ENCODE measurements at places on chromosomes 12 and 14. TPM values are rescaled to one million over a fixed set of nuclear protein-coding genes. Genes with fewer than 3 reads are reported as not detected.
A peak's percentile ranks its signal among the peaks of the same experiment; 100 is the strongest.

Gene RPL10L
- polyA plus RNA-seq: not detected

Gene CD163
- 132 TPM for polyA plus RNA-seq

DNA sequence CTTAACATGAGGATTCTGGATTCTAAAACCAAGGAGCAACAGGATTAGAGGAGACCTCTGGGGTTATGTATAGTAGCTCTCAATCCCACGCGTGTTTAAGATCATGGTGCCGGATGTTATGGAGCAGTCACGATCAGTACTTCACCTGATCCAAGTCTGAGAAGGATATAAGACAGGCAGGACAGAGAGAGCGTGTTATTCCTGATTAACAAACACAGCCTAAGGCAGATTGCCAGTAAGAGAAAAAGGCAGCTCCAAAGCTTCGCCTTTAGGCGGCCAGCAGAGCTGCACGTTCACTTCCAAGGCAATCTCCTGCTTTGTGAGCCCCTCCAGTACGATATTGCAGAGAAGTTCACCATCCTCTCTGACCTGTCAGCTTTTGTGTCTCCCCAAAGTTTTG, 5.5 kb downstream of the SETD3 start:
- H3K4me3 ChIP-seq: no peak overlapping the region
- no peak for DNase-seq
- no peaks in the 10 kb centered on the region for H3K27me3 ChIP-seq
- no peak overlapping the region for H3K27ac ChIP-seq

- no peaks in the 10 kb centered on the region for H3K27me3 ChIP-seq
- H3K27ac ChIP-seq: no peak overlapping the region
- no peaks in the 10 kb centered on the region for H3K36me3 ChIP-seq
- no peak for DNase-seq
- no peaks in the 10 kb centered on the region for H3K4me1 ChIP-seq
These were observed 34.8 kb downstream of the ASCL1 start for GRCh38 chr12:102992297-102992696.

Gene PRH2
- polyA plus RNA-seq: 1.1 TPM

GRCh38 chr12:28936711-28937110, 212.4 kb upstream of the FAR2 start:
- H3K4me3 ChIP-seq: no peak overlapping the region
- H3K36me3 ChIP-seq: no peaks in the 10 kb centered on the region
- no peaks in the 10 kb centered on the region for H3K4me1 ChIP-seq

DNA sequence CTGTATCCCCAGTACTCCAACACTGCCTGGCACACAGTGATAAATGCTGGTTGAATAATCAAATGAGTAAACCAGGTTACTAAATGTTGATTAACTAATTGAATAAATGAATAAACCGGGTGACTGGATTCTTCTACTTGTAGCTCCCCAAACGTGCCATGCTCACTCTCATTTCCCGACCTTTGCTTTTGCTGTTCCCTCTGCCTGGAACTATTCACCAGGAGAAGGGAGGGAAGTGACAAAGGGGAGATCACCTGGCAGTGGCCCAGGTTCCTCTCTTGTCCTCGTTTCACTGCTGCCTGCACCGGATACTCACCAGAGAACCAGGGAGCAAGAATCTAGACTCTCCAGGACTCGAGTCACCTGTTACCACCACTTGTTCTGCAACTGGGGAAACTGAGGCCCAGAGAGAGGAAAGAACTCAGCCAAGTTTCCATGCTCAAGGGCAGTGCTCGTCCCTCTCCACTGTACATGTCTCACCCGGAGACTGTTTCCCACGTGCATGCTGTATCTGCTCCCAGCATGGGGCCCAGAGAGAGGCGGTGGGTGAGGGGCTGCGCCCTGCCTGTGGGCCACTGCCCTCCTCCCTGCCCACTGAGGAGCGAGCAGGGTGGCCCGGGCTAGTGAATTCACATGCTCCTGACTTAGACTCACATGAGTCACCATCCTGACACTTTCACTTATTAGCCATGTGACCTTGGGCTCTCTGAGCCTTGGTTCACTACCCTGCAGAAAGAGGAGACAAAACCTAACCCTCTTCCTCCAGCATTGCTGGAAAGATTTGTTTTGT, 17.7 kb upstream of the POP5 start:
- H3K4me1 ChIP-seq: no peaks in the 10 kb centered on the region
- no peaks in the 10 kb centered on the region for H3K36me3 ChIP-seq
- H3K4me3 ChIP-seq: no peak overlapping the region
- H3K27ac ChIP-seq: no peak overlapping the region
- DNase-seq: no peak

Gene CATSPERB
- polyA plus RNA-seq: 1.8 TPM

- H3K4me3 ChIP-seq: no peak overlapping the region
- peaks cover 3% of the 10 kb centered on the region for H3K4me1 ChIP-seq
- H3K27me3 ChIP-seq: no peaks in the 10 kb centered on the region
- H3K36me3 ChIP-seq: no peaks in the 10 kb centered on the region
- no peak overlapping the region for H3K27ac ChIP-seq
These were observed 13.3 kb upstream of the MAX start for GRCh38 chr14:65115615-65116014.

Gene SLC5A8
- 0.55 TPM for polyA plus RNA-seq

Gene ULK1
- polyA plus RNA-seq: 39.2 TPM

DNA sequence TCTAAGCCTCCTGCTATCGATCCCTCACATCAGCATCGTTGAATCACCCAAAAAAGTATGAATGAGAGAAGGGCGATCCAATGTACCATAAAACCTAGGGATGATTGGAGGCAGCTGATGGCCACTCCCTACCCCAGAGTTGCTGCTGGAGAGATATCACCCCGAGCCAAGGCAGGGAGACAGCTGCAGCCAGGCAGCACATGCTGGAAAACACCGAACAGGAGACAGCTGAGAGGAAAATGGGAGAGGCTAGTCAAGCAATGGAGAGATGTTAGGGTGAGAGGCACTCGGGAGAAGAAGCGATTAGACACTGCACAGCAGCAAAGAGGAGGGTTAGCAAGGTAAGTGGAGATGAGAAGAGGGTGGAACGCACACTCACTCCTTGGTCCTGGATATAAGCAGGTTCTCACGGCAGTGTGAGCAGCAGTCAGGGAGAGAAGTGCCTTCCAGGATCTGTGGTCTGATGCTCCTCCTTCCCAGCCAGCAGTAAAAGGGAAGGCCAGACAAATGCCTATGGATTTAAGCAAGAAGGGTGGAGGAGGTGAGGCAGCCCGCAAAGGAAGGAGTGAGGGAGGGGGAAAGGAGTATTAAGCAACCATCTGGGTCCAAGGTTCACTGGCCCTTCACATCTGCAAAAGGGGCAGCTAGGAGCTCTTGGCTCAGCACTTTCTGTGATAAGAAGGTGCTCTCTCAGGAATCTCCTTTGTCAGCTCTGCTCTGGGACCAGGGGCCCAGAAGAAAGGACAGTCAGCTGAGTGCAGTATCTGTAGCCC, at the start of gene SLC7A7:
TSS of gene SLC7A7 (minus strand) at position 495 of the 773 bp plus-strand sequence. CDS start 2,037 bp downstream, outside the sequence.
- H3K27me3 ChIP-seq: peaks cover 19% of the 10 kb centered on the region
- no peaks in the 10 kb centered on the region for H3K36me3 ChIP-seq
- H3K4me3 ChIP-seq: no peak within 1 kb of the TSS
- peaks cover 31% of the 10 kb centered on the region for H3K4me1 ChIP-seq

- no peak overlapping the region for H3K27ac ChIP-seq
- H3K4me1 ChIP-seq: no peaks in the 10 kb centered on the region
- no peak overlapping the region for H3K4me3 ChIP-seq
- no peak for DNase-seq
- H3K27me3 ChIP-seq: no peaks in the 10 kb centered on the region
- peaks cover 3% of the 10 kb centered on the region for H3K36me3 ChIP-seq
These were observed 10.4 kb downstream of the POLE2 start for GRCh38 chr14:49677643-49678042.

DNA sequence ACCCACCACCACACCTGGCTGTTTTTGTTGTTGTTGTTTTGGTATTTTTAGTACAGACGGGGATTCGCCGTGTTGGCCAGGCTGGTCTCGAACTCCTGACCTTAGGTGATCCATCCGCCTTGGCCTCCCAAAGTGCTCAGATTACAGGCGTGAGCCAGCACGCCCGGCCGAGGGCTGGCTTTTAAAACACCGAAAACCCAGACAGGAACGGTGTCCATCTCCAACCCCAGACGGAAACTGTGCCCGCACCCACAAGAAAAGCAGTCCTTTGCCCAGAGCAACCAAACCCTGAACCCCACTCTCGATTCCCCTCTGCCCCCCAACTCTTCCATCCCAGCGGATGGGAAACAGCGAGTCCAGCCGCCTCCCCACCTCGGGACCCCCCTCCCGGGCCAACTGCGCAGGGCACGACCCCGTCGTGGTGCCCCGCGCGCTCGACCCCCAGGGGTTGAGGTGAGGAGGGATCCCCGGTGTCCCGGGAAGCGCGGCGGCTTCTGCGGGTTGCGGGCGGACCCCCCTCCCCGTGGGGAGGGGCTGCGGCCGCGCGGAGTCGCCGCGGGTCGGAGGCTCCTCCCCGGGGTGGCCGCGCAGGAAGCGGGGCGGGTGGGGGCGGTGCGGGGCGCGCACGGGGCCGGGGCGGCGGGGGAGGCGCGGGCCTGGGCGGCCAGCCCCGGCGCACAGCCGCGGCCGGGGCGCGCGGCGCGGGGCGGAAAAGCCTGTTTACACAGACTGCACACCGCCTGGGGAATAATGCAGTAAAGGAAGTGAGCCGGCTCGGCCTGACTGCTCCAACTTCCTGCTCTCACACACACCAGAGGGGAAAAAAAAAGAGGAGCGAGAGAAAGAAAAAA, at the start of gene ELK3:
TSS of gene ELK3 (plus strand) at position 651 of the 851 bp plus-strand sequence.
- H3K4me1 ChIP-seq: peaks cover 6% of the 10 kb centered on the region
- peaks cover 9% of the 10 kb centered on the region for H3K27me3 ChIP-seq
- no peak for DNase-seq
- peak within 1 kb of the TSS; percentile 96 for H3K27ac ChIP-seq
- H3K4me3 ChIP-seq: peak within 1 kb of the TSS; percentile 90

DNA sequence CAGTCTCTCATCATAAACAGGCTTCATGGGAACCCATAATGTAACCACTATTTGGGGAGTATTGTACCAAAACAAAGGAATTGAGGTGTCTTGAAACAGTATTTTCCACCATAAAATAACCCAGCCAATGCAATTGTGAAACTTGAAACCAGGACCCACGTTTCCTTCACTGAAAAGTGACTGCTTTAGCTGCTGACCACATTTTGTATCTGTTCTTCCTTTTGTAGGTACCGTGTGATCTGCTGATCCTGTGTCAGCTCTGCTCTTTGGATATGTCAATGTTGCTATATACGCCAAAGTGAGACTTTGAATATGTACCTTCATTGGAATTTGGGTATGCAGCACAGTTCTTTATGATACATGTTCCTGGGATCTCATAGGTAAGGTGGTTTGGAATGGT, 95.1 kb upstream of the CNTN1 start:
- H3K36me3 ChIP-seq: no peaks in the 10 kb centered on the region
- H3K4me3 ChIP-seq: no peak overlapping the region
- H3K27ac ChIP-seq: no peak overlapping the region

Gene IPO8
- polyA plus RNA-seq: 17.0 TPM

- H3K27ac ChIP-seq: no peak overlapping the region
- no peaks in the 10 kb centered on the region for H3K4me1 ChIP-seq
- no peaks in the 10 kb centered on the region for H3K36me3 ChIP-seq
- H3K4me3 ChIP-seq: no peak overlapping the region
- peak; percentile 4 for DNase-seq
These were observed 279.8 kb upstream of the DIO2 start for GRCh38 chr14:80491131-80491530.

DNA sequence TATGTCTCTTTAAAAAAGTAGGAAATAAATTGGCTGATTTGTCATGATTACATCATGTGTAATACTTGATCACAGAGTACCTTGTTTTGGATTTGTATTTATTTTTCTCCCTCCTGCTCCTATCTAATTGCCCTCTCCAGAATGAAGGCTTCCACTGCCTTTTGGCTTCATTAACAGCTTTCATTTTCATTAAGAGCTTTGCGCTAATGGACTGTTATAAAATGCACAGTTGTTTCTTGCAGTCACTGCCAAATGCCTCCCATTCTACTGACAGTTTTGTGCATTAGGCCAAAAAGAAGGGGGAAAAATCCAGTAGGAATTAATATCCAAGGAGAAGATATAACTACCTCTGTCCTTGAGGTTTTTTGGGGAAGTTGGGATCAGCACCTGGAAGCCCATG, 159.2 kb downstream of the NRXN3 start:
- no peaks in the 10 kb centered on the region for H3K36me3 ChIP-seq
- no peaks in the 10 kb centered on the region for H3K4me1 ChIP-seq
- DNase-seq: no peak

DNA sequence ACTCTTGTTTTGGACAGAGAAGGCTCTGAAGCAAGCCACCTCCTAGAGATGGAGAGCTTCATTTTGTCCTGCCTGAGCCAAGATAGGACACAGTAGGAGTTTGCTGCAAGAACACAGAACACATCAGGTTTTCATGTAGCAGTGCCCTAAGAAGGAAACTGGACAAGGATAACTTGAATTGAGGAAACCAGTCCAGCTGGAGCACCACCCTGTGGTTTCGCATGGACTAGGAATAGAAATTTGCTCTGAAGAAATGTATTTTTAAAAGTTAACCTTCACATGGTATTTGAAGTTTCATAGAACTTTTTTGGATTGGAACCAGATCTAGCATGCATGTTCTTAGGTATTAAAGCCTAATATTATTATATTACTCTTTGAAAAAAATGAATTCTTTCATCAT, 68.8 kb downstream of the RERG start:
- H3K4me3 ChIP-seq: no peak overlapping the region
- no peak overlapping the region for H3K27ac ChIP-seq
- no peaks in the 10 kb centered on the region for H3K4me1 ChIP-seq
- no peaks in the 10 kb centered on the region for H3K36me3 ChIP-seq

DNA sequence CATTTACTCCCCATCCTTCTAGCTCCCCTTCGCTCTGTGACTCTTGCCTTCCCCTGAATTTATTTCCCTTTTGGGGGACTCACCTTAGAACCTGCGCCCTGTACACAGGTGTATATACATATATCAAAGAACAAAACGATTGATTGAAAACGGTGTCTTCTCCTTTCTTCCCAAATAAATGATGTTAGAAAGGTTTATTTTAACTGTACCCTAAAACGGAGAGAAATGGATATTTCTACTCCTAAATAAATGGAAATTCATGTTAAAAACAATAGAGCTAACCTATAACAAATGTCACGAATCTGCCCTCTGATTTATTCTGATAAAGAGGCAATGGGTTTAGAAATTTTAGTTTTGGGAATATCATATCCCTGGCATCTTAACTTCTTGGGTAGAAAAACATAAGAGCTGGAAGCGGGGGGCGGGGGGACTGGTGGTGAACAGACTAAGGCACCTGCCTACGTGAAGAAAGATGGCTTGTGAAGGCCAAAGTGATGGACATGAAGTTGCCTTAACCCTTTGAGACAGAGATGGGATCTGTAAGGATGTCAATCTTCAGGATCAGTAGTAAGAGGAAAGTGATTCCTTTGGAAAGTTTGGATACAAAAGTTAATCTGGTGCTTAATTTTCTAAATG, 8.8 kb upstream of the LHX5 start:
- no peaks in the 10 kb centered on the region for H3K4me1 ChIP-seq
- H3K27ac ChIP-seq: no peak overlapping the region
- DNase-seq: no peak
- H3K4me3 ChIP-seq: no peak overlapping the region
- H3K36me3 ChIP-seq: no peaks in the 10 kb centered on the region

GRCh38 chr12:1184402-1184801, 193.4 kb downstream of the ERC1 start:
- H3K36me3 ChIP-seq: peaks cover 3% of the 10 kb centered on the region
- no peak overlapping the region for H3K27ac ChIP-seq
- no peaks in the 10 kb centered on the region for H3K27me3 ChIP-seq
- H3K4me1 ChIP-seq: no peaks in the 10 kb centered on the region

GRCh38 chr12:48779869-48780268, 9.0 kb downstream of the ADCY6 start:
- H3K4me3 ChIP-seq: no peak overlapping the region
- DNase-seq: no peak
- no peaks in the 10 kb centered on the region for H3K36me3 ChIP-seq
- no peaks in the 10 kb centered on the region for H3K27me3 ChIP-seq
- H3K4me1 ChIP-seq: no peaks in the 10 kb centered on the region
- no peak overlapping the region for H3K27ac ChIP-seq

Gene CIROP
- 0.07 TPM for polyA plus RNA-seq
